ENCODE measurements at places on chromosomes 5 and 9.

GRCh38 chr9:134320868-134321471, 5.3 kb upstream of the RXRA start:
- DNase-seq: no peak

- DNase-seq: no peak
Measured at GRCh38 chr5:176447591-176447977, 601 bp upstream of the FAF2 start.

DNA sequence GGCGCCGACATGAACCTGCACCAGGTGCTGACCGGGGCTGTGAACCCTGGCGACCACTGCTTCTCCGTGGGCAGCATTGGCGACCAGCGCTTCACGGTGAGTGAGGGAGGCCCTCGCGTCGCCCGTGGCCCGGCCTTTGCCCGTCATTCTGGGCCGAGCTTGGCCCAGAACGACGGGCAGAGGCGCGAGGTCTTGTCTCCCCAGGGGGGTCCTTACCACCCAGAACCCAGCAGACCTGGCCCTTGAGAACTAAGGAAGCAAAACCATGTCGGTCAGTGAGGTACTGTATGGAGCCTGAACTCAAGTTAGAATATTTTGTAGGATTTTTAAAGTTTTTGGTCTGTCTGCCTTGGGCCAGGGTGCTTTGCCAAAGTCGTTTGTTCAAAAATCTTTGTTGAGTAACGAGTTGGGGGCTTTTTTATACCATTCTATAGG, 691 bp downstream of the DMXL1 start:
- DNase-seq: no peak

GRCh38 chr9:73180403-73180802, 28.7 kb downstream of the ANXA1 start:
- no peak for DNase-seq

GRCh38 chr9:36006549-36007315, 30.0 kb upstream of the RECK start:
- DNase-seq: no peak

DNA sequence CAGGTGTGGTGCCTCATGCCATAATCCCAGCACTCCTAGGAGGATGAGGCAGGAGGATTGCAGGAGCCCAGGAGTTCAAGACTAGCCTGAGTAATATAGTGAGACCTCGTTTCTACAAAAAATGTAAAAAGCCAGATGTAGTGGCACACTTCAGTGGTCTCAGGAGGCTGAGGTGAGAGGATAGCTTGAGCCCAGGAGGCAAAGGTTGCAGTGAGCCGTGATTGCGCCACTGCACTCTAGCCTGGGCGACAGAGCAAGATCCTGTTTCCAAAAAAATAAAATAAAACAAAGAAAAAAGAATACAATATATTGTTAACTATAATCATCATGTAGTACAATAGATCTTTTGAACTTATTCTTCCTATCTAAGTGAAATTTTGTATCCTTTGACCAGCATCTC, 16.3 kb downstream of the NLN start:
- no peak for DNase-seq

DNA sequence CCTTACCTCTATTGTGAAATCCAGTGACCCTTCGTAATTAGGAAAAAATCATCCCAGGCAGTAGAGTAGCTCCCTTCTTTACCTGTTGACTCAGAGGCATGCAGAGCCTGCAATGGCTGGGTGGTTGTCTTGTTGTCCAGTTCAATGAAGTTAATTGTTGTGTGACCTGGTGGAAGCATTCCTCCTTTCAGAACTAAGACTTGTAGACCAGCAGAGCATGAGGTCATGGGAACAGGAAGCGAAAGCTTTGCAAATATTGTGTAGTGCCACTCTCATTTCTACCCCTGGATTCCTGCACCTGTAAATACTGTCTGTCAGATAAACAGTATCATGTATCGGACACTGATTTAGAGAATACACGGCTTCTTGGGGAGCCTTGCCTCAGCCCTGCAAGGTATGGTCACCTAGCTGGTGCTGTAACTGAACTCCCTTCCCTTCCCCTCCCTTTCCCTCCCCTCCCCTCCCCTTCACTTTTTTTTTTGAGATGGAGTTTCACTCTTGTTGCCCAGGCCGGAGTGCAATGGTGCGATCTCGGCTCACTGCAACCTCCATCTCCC, 5.7 kb upstream of the PRXL2C start:
- no peak for DNase-seq

GRCh38 chr9:69815313-69815712, 5.3 kb upstream of the CFAP95 start:
- DNase-seq: no peak

GRCh38 chr5:144125163-144125726, 45.2 kb downstream of the YIPF5 start:
- DNase-seq: no peak

- DNase-seq: no peak
Measured at GRCh38 chr5:172456076-172456722, 1.9 kb upstream of the SH3PXD2B start.

GRCh38 chr5:2614571-2614970, 136.9 kb downstream of the IRX2 start:
- no peak for DNase-seq

GRCh38 chr5:153613144-153613543, 122.7 kb downstream of the GRIA1 start:
- DNase-seq: no peak

DNA sequence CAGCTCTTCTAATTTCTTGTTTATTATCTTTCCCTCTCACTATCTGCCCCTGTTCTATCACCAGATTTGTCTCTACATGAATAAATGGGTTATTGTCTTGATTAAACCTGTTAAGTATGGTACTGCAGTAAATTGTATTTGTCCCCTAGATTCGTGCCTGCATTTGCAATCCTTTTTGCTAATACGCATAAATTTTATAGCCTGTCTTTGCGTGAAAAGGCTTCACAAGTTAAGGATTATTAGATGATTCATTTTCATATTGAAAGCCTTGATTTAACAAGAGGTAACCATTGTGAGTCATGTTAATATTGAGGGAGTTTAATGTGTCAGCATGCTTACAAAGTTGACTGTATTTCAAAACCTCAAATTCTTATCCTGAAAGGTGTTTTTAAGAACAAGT, 204.6 kb downstream of the PCSK1 start:
- DNase-seq: no peak

GRCh38 chr9:119852390-119852789, 483.2 kb upstream of the BRINP1 start:
- no peak for DNase-seq

DNA sequence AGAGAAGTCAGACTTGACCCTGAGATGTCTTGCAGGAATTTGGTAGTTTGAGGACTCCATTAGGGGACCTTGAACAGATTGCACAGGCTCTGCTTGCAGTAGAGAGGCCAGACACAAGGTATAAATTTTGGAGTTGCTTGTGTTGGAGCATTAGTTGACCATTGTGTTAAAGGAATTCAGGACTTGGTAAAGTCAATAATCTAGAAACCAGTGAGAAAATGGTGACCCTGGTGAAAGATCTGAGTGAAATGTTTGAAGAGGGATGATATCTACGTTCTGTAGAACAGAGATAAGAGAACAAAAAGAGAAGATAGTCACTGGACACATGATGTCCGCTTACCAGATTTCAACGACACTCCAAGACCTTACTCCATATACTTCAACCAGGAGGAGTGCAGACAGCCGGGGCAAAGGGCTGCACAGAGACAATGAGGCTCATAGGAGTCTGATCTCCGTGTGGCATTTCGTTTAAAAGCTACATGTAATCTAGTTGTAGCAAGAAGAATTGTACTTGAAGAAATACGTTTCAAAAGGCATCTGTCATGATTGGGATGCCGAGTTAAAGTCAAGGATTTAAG, 13.2 kb downstream of the DNAJC25 start:
- no peak for DNase-seq

- DNase-seq: no peak
Measured at GRCh38 chr9:136851941-136852663, at the start of gene MAMDC4. Gene MAMDC4 (plus strand): TSS chr9:136852346. CDS start chr9:136852417, 71 bp downstream.

DNA sequence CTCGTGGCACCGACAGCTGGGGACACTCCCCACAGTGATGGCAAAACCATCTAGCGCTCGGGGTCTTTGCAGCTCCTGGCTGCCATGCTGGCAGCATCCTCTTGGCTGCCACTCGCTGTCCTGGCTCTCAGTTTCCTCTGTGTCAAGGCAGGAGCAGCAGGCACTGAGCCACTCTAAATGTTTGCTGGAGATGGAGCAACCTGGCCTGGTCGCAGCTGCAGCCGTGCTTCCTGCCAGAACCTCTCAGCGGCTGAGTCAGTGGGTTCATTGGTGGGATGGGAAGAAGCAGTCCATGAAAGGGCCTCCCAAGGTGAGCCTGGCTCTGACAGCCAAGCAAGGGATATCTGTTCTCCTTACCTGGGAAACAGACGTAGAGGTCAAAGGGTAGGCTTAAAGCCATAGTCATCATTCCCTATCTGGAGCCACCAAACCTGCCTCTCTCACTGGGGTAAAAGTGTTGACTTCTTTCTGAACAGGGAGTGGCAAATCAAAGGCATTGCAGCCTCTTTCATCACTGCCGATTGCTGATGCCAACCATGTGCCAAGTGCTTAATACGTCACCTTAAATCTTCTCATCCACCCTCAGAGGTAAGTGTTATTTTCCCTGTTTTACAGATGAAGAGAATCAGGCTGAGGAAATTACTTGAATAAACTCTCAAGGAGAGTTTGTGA, 304.8 kb upstream of the ZNF462 start:
- no peak for DNase-seq

- no peak for DNase-seq
Measured at GRCh38 chr5:153490118-153491037, at the start of gene GRIA1. Gene GRIA1 (plus strand): TSS chr5:153490670.

DNA sequence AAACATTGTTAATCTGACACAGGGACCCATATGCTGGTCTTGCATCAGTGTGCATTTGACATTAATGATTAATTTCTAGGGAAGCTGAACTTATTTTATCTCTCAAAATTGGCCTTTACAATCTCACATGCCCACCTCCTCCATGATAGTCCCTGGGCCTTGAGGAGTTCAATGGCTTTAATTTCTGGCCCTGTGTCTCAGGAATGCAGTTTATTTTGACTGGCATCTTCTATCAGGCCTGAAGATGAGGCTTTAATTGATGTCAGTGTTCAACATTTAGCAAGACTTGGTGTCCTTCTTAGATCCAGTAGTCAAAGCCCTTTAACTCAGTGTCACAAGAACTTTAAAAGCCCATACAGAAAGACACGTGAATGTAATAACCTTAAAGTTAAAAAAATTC, 10.5 kb upstream of the CLTB start:
- DNase-seq: no peak

GRCh38 chr5:55927861-55928655, 66.7 kb downstream of the IL6ST start:
- peak; percentile 99 for DNase-seq

DNA sequence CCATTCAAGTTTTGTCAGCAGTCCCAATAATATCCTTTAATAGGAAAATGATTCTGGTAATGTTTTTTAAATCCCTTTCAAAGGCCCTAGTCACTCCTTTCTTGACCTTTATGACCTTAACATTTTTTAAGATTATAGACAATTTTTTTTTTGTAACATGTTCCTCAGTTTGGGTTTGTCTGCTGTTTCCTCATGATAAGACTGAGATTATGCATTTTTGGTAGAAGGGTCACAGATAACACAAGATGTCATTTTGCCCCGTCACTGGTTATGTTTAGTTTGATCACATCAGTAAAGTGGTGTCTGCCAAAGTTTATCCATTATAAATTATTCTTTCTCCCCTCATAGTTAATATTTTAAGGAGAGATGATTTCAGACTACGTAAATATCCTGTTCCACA, 16.0 kb upstream of the PTPDC1 start:
- DNase-seq: no peak

DNA sequence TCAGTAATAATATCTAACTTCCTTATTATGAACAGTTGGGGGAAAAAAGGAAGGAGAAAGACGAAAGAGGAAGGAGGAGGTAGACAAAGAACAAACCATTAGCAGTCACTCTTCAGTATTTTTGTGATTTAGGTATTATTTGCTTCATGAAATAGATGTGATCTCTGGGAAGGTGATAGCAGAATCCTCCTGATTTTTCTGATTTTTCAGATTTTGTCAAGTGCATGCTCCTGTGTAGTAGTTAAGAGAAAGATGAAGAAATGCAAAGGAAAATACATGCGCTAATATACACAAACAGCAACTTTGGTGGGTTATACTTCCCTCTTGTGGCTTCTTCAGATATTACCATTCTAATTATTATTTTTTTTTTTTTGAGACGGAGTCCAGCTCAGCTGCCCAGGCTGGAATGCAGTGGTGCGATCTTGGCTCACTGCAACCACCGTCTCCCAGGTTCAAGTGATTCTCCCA, 31.6 kb downstream of the LMNB1 start:
- DNase-seq: no peak

DNA sequence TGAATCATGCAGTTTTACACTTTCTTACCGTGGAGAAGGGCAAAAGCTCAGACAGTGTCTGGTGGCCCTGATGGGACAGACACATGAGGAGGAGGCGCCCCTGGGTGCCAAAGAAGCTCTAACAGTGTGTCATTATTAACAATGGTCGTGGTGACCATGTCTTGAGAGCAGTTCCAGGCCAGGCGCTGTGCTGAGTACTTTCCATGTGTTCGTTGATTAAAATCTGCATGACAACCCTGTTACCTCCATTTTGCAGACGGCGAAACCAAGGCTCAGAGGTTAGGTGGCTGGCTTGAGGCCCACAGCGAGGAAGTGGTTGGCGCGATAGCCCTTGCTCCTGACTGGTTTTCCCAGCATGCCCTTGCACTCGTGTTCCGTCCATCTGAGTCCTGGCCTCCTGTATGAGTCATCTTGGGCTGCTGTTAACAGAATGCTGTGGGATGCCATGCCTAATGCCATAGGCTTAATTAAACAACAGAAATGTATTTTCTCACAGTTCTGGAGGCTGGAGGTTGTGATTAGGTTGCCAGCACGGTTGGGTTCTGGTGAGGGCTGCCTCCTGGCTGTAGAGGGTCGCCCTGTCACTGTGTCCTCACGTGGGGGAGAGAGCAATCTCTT, 92.0 kb downstream of the AMBP start:
- DNase-seq: no peak

DNA sequence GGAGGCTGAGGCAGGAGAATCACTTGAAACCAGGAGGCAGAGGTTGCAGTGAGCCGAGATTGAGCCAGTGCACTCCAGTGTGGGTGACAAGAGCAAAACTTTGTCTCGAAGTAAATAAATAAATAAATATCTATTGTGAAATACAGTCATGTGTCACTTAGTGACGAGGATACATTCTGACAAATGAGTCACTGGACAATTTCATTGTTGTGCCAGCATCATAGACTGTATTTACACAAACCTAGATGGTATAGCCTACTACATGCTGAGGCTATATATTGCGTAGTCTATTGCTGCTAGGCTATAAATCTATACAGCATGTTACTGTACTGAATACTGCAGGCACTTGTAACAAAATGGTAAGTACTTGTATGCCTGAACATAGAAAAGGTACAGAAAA, 61.1 kb upstream of the CCL21 start:
- DNase-seq: peak; percentile 83

DNA sequence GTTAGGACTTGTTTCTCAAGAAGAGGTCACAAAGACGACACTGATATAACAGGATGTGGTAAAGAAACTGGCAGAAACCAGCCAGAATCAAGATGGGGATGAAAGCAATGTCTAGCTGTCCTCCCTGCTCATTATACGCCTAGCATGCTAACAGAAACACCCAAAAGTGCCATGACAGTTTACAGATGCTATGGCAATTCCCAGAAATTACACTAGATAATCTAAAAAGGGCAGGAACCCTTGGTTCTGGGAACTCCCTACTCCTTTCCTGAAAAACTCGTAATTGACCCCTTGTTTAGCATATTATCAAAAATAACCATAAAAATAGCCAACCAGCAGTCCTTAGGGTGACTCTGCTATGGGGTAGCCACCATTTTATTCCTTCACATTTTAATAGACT, 10.9 kb upstream of the MRPS30 start:
- no peak for DNase-seq

- no peak for DNase-seq
Measured at GRCh38 chr5:148932355-148932935, 106.0 kb downstream of the ADRB2 start.

GRCh38 chr5:168947212-168947868, 353.6 kb downstream of the SLIT3 start:
- DNase-seq: peak; percentile 69

All from trophoblast cell (in vitro differentiated cells and primary cell).